Activated CD4-positive, alpha-beta memory T cell treated with anti-CD3 and anti-CD28 coated beads, Interleukin-2, amount 10 ng/mL, durations not matched to agents 7 days and 5 days (primary cell): ENCODE measurements at places on chromosomes 12 and 14. TPM values are rescaled to one million over a fixed set of nuclear protein-coding genes. Genes with fewer than 3 reads are reported as not detected.

FITM1 gene
- total RNA-seq = 1.3 TPM

PROX2 gene
- total RNA-seq = not detected

PLCZ1 gene
- total RNA-seq = not detected

CHGA gene
- not detected for total RNA-seq

TPH2 gene
- not detected for total RNA-seq

FAM90A1 gene
- 0.20 TPM for total RNA-seq

MMP17 gene
- total RNA-seq = 0.48 TPM

CLEC7A gene
- not detected for total RNA-seq

PLEKHG7 gene
- total RNA-seq = 0.05 TPM

GRCh38 chr14:69519204-69520100 lies 34.9 kb downstream of the PLEKHD1 start:
- no peak for DNase-seq

DNA sequence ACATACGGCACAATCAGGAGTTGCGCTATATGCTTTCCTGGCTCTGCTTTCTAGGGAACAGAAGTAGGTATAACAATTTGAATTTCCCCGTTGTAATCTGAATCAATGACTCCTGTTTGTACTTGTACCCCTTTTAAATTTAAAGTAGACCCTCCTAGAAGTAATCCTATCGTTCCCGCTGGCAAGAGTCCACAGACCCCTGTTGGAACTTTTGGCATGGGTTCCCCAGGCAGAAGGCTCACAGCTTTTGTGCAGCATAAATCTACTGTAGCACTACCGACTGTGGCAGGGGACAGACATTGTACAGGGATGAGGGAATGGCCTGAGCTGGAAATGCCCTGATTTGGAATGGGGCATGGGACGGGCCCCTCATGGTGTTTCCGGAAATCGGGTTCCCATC lies 705.2 kb downstream of the LRFN5 start:
- DNase-seq = no peak

- DNase-seq = no peak
These were observed 6.4 kb downstream of the ATN1 start for GRCh38 chr12:6934110-6934509.

DNA sequence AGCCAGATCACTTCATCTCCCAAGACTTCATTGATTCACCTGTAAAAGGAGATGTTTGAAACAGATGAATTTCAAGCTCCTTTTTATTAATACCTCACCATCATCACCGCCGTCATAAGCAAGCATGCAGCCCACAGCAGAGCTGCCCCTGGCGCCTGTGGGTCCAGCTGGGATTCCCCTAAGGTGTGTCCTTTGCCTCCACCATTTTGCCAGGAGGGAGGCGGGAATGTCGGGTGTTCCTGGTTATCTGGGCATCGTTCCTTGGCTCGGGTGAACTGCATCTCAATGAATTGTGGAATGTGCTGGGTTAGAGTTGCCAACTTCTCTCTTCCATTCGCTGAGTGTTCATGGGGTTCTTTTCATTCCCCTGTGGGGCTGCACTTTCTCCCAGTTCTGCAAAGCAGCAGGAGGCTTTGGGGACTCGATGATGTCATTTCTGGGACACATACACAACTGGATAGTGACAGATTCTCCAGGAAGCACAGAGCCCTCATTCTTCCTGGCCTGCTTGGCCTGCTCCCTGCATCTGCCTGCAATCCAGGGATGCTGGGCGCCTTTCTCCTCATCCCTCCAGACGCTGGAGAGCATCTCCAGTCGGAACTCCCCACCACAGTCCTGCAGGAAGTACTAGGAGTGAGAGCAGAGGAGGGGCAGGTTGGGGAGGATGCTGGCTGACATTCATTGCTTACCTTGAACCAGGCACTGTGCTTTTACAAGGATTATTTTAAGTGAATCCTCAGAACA lies 10.1 kb downstream of the CCND2 start:
- no peak for DNase-seq
